Fibroblast of the aortic adventitia (primary cell): ENCODE measurements at places on chromosomes 3 and 15. TPM values are rescaled to one million over a fixed set of nuclear protein-coding genes. Genes with fewer than 3 reads are reported as not detected.

MNS1 gene
- 3.8 and 7.0 TPM in 2 replicates for total RNA-seq

SLC41A3 gene
- 40.0 and 65.7 TPM in 2 replicates for total RNA-seq

PARP6 gene
- 28.7 and 41.7 TPM in 2 replicates for total RNA-seq

PRR23A gene
- not detected in 2 replicates for total RNA-seq

CCR3 gene
- total RNA-seq: not detected in 2 replicates

SSUH2 gene
- total RNA-seq: not detected in 2 replicates

FHIT gene
- 1.5 and 1.9 TPM in 2 replicates for total RNA-seq

FGF12 gene
- 0.08 and 0.36 TPM in 2 replicates for total RNA-seq

SAXO2 gene
- total RNA-seq: 0.25 and 1.4 TPM in 2 replicates

SLC9A9 gene
- 23.8 and 32.8 TPM in 2 replicates for total RNA-seq

MITF gene
- total RNA-seq: 6.1 and 22.6 TPM in 2 replicates

TNFAIP8L3 gene
- total RNA-seq: 10.3 and 22.4 TPM in 2 replicates

CD200R1 gene
- not detected in 2 replicates for total RNA-seq
